ENCODE measurements at places on chromosomes 13 and 19. TPM values are rescaled to one million over a fixed set of nuclear protein-coding genes. Genes with fewer than 3 reads are reported as not detected.

DNA sequence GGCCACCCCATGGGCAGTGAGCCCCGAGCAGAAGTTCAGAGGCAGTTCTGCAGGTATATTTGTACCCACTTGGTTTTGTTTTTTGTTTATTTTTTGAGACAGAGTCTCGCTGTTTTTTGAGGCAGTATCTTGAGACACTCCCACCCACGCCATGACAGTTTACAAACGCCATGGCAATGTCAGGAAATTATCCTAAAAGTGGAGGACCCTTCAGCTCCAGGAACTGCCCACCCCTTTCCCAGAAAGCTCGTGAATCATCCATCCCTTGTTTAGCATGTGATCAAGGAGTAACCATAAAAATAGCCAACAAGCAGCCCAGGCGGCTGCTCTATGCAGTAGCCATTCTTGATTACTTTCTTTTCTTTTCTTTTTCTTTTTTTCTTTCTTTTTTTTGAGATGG, 41.0 kb downstream of the CELF5 start:
- no peak for DNase-seq

GRCh38 chr19:5974721-5975387, 3.1 kb downstream of the RANBP3 start:
- DNase-seq = no peak

DNA sequence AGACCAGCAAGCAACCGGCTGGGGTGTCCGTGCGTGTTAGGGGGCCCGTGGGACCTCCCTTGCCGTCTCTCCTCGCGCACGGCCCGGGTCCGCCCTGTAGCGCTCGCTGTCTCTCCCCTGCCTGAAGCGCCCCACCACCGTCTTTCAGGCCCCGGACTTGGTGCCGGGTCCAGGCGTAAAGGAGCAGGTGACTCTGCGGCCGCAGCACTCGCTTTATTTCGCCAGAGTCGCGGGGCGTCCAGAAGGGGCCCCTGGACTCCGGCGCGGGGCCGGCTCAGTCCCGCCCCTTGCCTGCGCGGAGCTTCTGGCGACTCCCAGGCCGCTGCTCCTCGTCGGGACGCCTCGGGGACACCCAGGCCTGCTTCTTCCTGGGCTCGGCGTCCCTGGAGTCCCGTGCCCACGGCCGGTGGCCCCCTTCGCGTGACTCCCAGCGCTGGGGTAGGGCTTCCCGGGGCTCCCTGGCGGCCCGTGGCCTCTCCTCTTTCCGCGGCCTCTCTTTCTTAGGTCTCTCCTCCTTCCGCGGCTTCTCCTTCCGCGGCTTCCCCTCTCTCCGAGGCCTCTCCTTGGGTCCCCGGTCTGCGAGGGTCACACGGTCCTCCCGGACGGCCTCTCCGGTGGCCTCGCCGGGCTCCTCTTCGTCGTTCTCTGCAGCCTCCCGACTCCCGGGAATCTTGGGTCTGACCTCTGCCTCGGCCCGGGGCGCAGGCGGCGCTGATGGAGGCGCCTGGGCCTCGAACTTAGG, 3.1 kb downstream of the AMH start:
- no peak for DNase-seq

GRCh38 chr13:63311587-63311986, 1895.9 kb upstream of the PCDH20 start:
- DNase-seq = no peak

DNA sequence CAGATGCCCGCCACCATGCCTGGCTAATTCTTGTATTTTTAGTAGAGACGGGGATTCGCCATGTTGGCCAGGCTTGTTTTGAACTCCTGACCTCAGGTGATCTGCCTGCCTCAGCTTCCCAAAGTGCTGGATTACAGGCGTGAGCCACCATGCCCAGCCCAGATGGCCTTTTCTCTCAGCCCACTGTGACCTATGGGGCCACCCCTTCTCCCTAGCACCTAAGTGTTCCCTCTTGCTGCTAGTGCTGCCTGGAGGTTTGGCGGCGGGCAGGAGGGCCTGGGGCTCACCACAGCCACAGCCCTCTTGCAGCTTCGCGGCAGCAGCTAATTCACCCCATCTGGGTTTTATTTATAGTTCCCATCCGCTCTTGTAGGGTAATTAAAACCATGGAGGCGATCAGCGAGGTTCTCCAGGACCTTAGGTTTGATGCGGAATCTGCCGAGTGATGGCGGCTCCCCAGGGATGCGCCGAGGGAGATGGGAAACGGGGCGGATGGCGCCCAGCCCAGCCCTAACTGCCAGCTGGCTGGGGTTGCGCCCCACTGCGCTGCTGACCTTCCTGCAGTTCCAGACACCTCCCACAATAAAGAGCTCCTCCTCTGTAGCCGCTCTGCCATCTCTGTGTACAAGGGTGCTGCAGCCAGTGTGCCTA, 3.3 kb downstream of the REX1BD start:
- DNase-seq = no peak

DNA sequence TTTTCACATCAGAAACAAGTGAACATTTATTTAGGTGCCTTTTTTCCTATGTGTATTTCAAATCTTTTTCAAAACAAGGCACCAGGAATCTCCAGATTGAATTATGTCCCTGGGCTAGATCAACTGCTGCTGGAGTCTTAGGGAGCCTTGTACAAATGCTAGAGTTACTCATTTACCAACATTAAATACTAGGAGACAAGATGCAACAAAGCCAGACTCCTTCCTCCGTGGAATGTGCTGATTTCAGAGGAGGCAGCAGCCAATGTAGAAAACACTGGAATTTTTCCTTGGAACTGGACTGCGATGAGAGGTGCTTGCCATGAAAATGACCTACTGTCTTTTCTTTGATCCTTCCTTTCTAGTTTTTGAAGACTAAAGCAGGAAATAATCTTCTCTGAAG, 1514.7 kb upstream of the MIR17HG start:
- DNase-seq = no peak

ZBTB32 gene
- total RNA-seq = not detected

CCDC106 gene
- total RNA-seq = 13.9 TPM

FFAR1 gene
- total RNA-seq = not detected

GARIN5B gene
- not detected for total RNA-seq

TPGS1 gene
- total RNA-seq = 35.6 TPM

CYP4F12 gene
- not detected for total RNA-seq

Measured in dermis blood vessel endothelial cell (primary cell).